Stimulated activated CD8-positive, alpha-beta memory T cell treated with anti-CD3 and anti-CD28 coated beads, Interleukin-7, amount 100 ng/mL, for 1 hour (primary cell): ENCODE measurements at places on chromosomes 7 and 10.

DNA sequence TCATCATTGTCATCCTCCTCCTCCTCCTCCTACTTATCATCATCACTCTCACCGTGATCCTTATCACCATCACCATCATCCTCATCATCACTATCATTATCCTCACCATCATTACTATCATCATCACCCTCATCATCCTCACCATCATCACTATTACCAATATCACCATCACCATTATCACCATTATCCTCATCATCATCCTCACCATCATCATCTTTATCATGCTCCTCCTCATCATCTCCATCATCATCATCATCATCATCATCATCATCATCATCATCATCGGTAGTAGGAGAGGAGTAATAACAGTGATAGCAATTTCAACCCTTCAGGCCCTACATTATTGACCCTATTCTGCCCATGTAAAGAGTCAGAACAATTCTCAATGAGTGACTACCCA, 345.9 kb upstream of the ZNF32 start:
- DNase-seq, result no peak

DNA sequence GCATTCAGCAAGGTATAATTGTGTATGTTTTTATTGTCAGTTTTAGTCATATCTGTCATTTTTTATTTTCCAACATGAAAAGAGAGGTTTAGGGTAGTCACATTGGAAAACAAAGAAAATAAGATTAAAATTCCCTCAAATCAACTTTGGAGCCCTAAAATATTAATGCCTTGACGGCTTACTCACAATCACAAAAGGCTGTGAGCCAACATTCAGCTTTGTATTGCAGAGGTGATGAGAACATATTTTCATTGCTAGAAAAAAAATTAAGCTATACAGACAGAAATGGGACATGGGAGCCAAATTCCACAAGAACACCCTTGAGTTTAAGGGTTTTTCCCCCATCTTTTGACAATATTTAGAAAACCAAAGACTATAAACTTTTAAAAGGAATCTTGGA, 30.2 kb downstream of the CALD1 start:
- no peak for DNase-seq

DNA sequence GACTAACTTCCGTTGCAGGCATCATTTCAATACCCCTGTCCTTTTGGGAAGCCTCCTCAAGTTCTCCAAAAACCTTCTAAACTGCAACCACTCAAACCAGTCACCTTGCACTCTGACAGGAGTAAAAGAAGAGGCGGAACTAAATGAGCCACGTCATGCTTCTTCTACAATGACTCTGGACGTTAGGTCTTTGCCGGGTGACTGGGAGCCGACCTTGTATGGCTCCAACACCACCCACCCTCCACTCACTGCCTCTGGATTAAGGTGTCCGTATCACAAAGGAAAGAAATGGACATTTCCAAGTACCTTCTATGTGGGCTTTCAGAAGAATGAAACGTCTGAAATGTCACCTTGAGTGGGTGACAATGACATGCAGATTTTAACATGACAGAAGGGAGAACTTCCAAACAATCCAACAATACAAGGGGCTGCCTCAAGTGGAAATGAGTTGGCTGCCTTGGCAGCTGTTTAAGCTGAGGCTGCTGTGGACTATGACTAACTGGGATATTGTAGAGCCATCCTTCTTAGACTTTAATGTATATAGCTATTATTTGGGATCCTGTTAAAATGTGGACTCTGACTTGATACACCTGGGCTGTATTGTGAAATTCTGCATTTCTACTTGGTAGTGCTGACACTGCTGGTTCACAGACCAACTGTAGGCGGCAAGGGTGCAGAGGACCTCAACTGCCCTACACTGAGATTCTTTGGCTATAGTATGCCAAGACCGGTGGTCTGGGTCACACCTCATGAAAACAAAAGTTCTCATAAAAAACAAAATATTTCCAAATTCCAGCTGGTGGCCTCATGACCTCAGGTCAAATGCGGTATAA, 33.8 kb upstream of the PDLIM1 start:
- DNase-seq, result no peak

DNA sequence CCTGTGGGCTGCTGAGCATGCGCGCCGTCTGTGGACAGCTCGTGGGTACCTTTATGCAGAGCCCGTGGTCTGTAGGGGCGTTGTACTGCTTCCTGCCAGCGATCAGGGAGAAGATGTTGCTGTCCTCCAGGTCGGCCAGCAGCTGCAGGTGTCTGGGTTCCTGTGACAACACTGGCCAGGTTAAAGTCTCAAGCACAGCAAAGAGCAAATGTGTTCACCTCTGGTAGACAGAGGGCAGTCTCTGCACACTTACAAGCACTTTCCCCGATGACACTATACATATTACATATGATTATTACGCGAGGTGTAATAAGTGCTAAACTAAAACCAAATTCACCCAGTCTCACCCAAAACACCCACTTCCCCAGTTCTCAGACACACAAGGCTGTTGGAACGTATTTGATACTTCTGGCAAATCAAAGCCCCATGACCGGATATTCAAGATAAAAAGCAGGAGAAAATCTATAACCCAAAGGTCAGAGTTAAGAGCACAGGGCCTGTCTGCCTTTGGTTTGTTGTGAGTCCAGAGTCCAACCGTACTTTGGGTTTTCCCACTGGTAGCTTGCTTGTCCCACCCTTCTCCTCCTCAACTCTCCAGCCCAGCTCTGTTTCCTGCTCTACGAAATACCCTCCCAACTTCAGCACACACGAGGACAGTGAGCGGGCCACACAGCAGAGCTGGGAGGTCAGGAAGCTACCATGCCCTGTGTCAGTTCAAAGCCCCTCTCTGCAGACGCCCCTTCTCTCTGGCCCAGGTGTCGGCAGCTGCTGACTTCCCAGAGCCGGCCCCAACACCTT, 49.7 kb upstream of the DDC start:
- DNase-seq, result no peak

DNA sequence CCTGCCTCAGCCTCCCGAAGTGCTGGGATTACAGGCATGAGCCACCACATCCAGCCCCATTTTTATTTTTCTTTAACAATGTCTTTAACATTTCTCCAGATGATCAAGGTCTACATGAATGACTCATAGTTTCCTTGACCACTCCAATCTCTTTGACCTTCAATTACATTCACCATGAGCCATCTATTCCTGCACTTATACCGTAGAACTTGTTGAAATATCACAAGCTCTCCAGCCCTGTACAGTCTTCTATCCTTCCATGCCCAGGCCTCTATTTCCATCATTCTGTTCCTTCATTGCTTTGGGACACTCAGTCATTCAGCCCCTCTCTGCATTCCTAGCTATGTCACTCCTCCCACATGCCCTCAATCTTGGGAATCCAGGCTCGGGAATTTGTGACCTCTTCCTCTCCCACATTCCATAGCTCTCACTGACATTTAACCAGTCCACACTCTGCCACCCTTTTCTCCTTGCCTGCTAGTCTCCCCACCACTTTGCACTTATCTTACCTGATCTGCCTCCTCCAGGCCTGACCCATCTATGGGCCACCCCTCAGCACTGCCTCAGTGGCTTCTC, 151.8 kb upstream of the STK17A start:
- no peak for DNase-seq

DNA sequence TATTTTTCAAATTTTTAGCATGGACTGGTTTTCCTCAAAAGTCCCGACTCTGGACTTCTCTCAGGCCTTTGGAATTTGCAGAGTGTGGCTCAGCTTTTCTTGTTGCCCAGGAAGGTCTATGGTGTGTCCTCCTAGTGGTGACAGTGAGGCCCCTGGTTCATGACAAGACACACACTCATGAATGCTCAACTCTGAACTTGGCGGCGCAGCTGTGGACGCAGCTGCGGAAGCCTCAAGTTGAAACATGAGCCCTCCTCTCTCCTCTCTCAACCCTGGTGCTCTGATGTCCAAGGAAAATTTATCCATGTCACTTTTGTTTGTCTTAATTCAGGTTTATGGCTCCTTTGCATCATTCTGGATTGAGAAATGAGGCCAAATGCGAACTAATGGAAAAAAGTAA, 183.9 kb downstream of the HECW1 start:
- DNase-seq, result no peak

- DNase-seq, result no peak
Measured at GRCh38 chr10:112807013-112807412, 143.0 kb upstream of the TCF7L2 start.

GRCh38 chr10:36504758-36505157, 620.6 kb upstream of the ANKRD30A start:
- no peak for DNase-seq

DNA sequence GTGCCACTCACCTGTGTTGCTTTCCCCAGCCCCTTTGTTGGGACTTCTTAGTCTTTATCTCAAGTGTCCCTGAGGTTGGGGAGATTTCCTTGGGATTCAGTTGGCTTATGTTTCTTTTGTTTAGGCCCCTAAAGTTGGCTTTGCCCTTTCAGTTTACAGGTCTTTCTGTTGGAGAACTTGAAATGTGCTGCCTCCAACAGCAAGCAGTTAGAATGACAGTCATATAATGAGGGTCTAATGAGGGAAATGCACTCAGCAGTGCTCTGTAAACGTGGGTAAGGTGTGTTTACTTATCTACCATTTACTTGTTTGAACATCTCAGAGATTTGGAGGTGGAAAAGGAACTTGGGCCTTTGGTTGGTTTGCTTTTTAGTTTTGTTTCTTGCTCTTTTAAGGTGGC, 191.4 kb upstream of the STK17A start:
- no peak for DNase-seq

DNA sequence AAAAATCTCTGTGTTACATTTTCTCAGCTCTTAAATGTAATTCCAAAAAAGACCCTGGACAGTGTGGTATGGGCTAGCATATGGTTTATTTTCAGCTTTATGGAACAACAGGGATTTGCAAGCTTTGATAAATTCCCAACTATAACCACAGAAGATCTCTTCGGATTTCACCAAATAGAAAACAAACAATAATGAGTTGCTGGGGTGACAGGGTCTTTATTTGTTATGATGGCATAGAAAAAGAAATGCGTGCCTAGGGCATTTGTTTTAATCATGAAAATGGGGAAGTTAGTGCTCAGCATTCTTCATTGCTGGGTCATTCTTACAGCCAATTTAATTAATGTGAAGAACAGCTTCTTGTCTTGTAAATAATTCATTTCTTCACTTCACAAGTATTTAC, 139.0 kb downstream of the LRRN3 start:
- DNase-seq, result no peak

GRCh38 chr7:25665374-25665773, 437.1 kb upstream of the NPVF start:
- no peak for DNase-seq

GRCh38 chr10:14062528-14063260, 268.0 kb downstream of the FRMD4A start:
- no peak for DNase-seq

DNA sequence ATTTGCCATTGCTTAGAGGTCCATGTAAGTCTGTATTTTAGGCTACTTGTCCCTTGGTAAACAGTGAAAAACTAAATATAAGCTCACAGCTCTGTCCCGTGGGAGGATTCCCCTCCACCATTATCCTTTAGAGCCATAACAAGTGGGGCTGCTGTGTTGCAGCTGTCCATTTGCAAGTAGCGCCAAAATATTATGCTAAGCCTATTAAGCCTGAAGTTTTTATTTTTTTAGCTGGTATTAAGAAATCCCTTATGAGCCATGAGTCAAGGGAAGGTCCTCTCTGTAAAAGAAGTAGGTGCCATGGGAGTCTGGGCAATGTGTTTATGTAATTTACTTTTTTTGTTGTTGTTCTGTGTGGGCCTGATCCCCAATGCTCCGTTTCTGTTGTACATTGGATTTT, 183.9 kb downstream of the THSD7A start:
- no peak for DNase-seq

DNA sequence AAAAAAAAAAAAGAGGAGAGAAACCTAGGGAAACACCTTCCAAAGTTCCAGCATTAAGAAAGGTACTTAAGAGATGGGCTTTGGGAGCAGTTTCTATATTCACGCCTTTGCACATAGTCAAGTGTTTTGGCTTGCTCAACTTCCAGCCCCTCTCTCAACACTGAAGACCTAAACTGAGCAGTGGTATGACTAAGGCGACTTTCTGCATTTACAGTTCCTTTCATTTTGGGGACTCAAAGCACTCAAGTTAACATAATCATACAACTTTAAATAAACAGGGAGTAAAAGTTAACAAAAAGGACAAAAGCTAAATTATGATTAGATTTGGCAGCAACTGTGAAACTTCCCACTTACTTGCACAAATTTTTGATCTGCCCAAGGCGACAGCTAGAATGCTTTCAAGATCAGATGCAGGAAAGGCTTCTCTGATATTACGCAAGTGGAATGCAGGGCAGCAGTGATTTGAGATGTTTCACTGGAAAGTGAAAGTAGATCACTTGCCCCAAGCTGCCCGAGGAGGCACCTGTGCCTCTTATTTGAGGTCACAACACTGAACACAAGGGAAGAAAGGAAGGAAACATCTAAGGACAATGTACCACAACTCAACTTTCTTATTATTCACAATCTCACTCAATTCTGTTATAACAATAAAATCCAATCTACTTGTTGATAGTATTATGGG, 199.5 kb downstream of the SKAP2 start:
- DNase-seq, result no peak

- DNase-seq, result no peak
Measured at GRCh38 chr7:109111086-109111485, 541.4 kb downstream of the DNAJB9 start.

GRCh38 chr10:71582506-71583475, 136.8 kb downstream of the C10orf105 start:
- no peak for DNase-seq

- no peak for DNase-seq
Measured at GRCh38 chr10:132592790-132593383, 55.3 kb downstream of the INPP5A start.

DNA sequence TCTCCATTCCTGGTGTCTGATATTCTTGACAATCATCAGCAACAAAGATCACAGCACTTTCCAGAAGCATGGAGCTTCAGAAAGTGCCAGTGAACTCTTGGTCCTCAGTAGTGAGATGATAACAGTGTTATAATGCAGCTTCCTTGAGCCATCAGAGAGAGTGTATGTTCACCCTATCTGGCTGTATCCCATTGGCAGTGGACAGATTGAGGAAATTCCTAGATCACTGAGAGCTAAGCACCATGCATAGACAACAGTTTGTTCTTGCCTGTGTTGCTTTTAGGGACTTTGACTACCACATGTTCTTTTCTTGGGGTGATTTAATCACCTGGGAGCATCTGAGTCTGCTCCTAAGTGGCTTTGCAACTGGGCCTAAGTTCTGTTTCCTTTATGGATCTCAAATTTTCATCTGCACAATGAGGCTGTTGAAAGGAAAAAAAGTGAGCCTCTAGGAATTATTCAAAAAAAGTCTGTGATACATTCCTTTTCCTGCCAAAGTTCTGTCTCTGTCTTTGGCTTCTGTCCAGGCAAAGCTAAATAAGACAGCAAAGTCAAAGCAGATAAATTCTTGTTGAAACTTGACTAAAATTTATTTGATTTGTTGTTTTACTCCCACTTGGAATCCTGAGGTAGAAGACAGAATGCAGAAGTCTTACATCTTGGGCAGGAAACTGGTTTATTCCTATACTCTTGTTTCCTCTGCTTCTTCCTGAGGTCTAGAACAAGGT, 14.5 kb upstream of the ZNF282 start:
- DNase-seq, result no peak
